ENCODE measurements at places on chromosomes 5 and 9.

DNA sequence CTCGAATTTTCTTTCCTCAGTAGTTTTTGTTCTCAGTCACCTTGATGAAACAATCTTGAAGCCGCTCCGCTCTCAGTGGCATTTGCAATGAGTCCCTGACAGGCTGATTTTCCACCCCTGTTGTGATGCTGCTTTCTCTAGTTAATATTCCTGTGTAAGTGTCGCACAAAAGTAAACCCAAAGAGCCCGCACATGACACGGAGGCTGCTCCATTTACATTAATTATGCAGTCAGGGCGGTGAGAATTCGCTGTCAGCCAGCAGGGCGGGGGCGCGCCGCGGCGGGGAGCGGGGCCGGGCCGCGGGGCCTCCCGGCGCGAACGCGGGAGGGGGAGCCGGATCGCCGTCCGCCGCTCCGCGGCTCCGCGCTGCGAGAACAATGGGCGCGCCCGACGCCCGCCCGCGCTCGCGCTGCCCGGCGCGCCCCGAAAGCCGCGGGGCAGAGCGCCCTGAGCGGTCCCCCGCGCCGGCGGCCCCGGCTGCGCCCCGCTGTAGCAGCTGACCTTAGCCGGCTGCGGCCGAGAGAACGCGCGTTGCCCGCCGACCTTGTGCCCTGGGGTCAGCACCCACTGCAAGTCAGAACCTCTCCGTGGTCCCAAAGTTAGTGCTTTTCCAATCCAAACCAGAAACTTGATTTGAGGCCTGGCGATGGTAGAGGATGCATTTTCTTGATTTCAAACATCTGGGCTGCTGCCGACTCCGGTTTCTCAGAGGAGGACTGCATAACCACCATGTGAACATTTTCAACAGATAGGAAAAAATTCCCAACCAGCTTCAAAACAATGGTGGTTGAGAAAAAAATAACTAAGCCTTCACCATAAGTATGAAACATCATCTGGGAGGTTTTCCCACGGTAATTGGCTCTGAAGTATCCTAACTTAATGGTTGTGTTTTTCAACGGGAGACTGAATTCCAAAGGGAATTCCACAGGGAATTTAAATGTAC, 142.6 kb downstream of the PBX3 start:
- DNase-seq: peak; percentile 1

DNA sequence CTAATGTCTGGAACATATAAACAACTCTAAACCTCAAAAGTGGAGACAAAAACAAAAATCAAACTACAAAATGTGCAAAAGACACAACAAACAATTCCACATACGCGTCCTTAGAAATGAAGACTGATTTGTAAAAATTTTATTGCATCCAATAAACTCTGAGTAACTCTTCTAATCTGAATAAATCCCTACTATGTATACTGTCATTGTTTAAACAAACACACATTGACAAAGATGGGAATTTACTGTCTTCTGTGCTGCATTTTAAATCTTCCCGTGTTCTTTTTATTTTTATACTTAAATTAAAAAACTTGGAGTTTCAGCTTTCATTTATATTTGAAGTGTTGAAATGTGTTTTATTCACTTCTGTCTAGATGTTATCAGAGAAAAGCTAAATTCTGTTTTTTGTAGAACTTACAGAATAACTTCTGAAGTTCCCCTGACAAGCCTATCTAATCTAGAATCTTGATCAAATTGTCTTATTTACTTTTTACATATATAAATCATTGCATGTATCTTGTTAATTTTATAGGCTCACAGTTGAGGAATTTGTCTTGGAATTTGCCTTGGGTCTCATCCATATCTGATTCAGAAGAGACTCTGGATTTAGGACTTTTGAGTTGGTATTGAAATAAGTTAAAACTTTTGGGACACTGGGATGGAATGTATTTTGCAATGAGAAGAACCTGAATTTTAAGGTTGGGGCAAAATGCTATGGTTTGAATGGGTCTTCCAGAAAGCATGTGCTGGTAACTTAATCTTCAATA, 2064.4 kb upstream of the C9orf72 start:
- no peak for DNase-seq

DNA sequence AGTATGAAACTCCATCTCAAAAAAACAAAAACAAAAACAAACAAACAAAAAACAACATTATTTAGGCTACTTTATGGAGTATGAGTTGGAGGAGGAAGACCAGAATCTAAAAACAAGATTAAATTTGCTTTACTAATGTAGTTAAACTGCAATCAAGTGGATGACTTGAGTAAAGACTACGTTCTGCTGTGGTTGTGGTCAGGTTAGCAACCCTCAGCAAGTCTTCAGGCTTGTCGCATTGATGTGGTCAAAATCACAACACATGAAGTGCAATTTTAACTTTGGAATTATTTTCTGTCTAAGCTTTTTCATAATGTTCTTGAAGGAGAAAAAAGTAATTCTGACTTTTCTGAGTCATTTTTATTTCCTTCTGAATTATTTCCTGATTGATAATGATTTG, 43.1 kb downstream of the PDE6A start:
- peak; percentile 14 for DNase-seq

DNA sequence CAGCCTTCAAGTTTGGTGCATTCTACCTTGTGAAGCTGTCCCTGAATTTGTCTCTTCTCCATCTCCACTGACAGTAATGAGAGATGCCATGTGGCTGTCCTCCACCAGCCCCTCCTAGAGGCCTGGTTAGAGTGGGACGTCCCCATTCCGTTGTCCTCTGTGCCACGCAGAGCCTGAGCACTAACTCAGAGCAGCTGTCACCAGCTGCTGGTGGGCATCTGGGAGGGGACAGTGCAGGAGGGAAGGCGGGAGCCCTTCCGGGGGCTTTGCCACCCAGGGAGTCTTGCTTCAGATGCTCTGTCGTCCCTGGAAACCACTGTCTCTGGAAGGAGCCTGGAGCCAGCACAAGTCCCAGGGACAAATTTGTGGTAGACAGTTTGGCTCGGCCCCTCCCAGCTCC, 78.6 kb downstream of the PDZD2 start:
- DNase-seq: no peak

DNA sequence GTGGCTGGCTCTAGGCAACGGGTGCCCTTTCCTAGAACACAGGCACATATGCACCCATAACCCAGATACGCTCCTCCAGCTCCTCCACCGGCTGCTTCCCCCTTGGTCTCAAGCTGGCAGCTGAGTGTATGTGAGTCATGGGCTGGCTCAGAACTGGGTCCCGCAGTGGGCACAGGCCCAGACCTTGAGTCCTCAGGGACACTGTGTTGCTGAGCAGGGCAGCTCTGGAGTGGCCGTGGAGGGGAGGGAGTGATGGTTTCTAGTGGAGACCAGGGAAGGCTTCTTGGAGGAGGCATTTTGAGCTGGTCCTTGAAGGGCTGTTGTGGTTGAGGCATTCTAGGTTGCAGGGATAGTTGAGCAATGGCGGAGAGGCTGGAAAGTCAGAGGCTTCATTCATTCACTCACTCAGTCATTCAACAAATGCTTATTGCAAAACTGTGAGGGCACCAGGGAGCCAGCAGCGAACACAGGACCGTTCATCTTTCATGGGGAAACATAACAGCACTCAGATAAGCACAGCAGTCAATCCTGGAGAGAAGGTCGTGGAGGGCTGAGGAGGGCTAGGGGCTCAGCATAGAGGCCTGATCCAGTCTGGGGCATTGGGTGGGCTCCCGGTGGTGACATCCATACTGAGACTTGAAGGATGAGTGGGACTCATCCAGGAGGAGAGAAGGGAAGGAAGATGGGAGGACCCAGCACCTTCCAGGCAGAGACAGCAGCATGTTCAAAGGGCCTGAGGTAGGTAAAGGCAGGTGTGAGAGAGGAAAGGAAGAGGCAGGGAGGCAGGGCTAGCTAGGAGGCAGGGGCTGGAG, 2.4 kb downstream of the BBLN start:
- DNase-seq: no peak

DNA sequence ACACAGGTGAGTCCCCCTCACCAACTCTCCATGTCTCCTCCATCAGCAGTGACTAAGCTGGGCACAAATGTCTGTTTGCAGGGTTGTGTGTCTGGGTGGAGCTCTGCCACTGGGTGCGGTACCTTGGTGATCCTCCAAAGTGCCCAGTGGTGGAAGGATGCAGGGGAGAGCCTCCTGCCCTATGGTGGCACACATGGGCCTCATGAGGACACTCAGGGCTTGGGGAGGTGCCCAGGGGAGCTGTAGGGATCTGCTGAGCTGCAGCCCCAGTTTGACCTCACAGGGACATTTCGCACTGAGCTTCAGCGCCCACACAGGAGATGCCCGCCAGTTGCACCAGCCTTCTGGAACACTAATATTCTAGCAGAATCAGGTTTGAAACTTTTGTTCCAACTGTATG, 29.5 kb downstream of the S1PR3 start:
- no peak for DNase-seq

- DNase-seq: no peak
Measured at GRCh38 chr9:137253717-137254623, 1.2 kb upstream of the NELFB start.

- DNase-seq: no peak
Measured at GRCh38 chr9:99069546-99069945, 35.4 kb upstream of the TGFBR1 start.

- no peak for DNase-seq
Measured at GRCh38 chr5:122163121-122164069, 34.0 kb downstream of the ZNF474 start.

DNA sequence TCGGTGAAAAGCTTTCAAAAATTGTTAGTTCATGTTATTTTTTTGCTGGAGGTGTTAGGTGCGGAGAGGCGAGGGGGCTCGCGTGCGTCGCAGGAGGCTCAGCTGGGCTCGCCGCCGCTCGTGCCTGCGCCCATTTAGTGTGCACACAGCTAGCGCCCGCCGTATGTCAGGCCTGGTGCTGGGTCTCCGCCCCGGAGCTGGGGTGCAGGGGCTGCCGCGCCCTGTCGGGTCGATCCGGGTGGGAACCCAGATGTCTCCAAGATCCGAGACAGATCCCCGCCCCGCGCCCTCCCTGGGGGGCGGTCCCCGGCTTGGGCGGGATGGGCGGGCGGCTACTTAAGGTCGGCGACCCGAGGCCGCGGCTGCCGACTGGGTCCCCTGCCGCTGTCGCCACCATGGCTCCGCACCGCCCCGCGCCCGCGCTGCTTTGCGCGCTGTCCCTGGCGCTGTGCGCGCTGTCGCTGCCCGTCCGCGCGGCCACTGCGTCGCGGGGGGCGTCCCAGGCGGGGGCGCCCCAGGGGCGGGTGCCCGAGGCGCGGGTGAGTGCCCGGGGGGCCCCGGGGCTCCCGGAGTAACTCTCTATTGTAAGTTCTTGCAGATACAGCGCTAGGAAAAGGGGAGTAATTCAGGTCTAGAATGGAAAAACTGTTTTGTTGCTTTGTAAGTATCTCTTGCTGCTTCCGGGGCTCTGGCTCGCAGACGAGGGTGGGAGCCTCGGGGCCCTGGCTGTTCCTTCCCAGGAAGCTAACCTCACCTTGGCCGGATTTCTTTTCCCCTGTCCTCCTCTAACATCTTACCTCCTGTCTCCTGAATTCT, 31.7 kb downstream of the GSN start:
- DNase-seq: no peak

- no peak for DNase-seq
Measured at GRCh38 chr9:133106511-133107244, 14.4 kb downstream of the RALGDS start.

DNA sequence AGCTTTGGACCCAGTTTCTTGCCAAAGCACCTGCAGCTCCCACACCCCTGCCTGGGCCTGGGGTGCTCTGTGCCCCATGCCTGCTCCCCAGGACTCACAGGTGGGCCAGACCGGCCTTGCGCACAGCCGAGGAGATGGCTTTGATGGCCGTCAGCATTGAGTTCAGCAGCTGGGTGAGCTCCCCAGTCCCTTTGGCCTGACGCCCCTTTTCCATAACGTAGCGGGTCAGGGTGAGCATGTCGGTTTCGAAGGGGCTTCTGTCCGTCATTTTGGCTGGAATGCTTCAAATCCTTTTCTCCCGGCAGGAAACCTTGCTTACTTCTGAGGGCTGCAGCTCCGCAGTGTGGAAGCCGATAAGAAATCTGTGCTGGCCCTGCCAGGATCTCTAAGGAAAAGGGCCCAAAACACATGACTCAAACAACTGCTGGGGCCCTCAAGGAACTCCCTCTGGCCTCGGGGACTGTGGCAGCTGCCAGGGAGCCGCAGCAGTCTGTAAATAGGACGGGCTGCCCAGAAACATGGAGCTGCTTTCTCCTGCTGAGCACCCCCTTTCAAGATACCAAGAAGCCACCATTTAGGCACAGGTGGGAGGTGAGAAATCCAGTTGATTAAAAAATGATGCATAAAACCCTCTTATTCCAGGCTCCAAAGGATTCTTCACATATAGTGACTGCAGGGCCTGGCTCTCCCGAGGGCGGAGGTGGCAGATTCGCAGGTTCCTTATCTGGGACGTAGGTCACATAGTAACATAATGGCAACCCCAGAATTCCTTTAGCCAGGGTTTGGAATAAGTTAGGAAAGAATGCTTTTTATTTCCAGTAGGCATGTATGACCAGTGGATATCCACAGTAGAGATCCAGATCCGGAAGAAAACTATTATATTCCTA, at the start of gene FBP2:
FBP2 (minus strand) TSS at position 366 of the 887 bp plus-strand sequence; CDS start at position 268, 98 bp downstream.
- DNase-seq: no peak

- DNase-seq: peak; percentile 44
Measured at GRCh38 chr5:543755-544674, 19.8 kb upstream of the SLC9A3 start.

DNA sequence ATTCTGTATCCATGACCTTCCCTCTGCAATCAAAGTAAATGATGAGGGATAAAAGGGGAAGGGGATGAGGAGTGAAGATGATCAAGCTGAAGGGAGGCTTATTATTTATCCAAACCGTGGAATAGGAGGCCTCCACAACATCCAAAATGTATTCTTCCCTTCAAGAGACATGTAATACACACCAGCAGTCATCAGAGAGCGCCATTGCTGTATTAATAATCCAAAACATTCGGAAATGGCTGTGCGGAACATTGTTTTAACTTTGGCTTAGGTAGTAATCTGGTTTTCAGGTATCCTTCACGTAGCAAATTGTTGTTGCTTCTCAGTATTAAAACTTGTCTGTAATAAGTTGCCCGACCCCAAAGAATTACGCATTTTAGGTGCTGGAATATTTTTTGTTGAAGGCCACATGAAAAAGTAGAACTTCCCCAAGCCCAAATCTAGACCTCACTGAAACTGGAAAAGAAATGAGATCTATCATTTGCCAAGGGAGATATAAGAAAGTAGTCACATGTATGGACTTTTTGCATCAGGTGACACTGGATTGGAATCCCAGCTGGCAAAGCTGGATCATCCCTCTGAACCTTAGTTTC, 2.6 kb upstream of the BOD1 start:
- DNase-seq: peak; percentile 46

- DNase-seq: no peak
Measured at GRCh38 chr5:22560147-22560546, 293.0 kb downstream of the CDH12 start.

DNA sequence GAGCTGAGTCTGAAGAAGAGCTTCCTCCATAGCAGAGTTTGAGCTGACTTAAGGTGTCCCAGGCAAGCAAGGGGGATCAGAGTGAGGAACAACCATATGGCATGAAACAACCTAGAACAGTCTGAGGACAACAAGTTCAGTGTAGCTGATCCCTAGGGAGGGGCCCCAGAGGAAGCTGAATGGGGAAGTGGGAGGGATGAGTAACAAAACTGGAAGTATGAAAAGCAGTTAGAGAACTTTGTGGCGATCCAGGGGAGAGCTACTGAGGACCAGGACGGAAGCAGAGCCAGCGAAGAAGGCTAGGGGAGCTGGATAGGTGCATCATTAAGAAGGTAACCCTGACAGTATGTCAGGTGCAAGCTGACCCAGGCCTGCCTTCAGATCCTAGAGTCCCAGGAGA, 580.8 kb downstream of the BNC2 start:
- no peak for DNase-seq

- no peak for DNase-seq
Measured at GRCh38 chr5:96292582-96293247, 140.3 kb downstream of the PCSK1 start.

Data from activated CD4-positive, alpha-beta T cell treated with anti-CD3 and anti-CD28 coated beads, Interleukin-2, Interleukin-4, amounts not matched to agents 100 ng/mL and 50 ng/mL, durations not matched to agents 16 hours and 8 hours (primary cell).